Activated CD4-positive, alpha-beta T cell treated with anti-CD3 and anti-CD28 coated beads, Interleukin-2, amount 10 ng/mL, durations not matched to agents 24 days and 14 days (primary cell): ENCODE measurements at places on chromosomes 4 and X. TPM values are rescaled to one million over a fixed set of nuclear protein-coding genes. Genes with fewer than 3 reads are reported as not detected.

GRCh38 chr4:113397114-113397701 lies 347.8 kb downstream of the ANK2 start:
- DNase-seq: no peak

Gene DCLK2
- not detected in 2 replicates for total RNA-seq

Gene TIGD2
- total RNA-seq: 2.6 and 3.5 TPM in 2 replicates

- DNase-seq: peak; percentile 66
Observed at GRCh38 chr4:38757945-38758600, 24.7 kb downstream of the TLR10 start.

GRCh38 chr4:182486881-182487280 lies 243.7 kb downstream of the TENM3 start:
- DNase-seq: no peak

DNA sequence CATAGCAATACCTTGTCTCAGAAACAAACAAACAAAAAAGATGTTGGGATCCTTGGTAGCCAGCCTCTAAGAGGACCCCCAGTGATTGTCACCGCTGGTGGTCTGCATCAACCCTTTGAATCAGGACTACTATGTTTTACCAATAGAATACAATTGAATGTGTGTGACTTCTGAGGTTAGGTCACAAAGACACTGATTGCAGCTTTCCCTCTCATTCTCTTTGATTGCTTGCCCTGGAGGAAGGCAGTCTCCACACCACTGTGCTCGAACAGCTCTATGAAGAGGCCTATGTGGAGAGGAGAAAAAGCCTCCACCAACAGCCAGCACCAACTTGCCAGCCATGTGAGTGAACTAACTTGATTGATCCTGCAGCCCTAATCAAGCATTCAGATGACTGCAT lies 2.8 kb upstream of the SMIM14 start:
- no peak for DNase-seq

GRCh38 chrX:45660477-45660876 lies 459.8 kb upstream of the DIPK2B start:
- DNase-seq: no peak

Gene USP17L28
- total RNA-seq: not detected in 2 replicates

GRCh38 chr4:102687982-102688433 lies 72.8 kb downstream of the MANBA start:
- no peak for DNase-seq

Gene MAGEB17
- total RNA-seq: not detected in 2 replicates

DNA sequence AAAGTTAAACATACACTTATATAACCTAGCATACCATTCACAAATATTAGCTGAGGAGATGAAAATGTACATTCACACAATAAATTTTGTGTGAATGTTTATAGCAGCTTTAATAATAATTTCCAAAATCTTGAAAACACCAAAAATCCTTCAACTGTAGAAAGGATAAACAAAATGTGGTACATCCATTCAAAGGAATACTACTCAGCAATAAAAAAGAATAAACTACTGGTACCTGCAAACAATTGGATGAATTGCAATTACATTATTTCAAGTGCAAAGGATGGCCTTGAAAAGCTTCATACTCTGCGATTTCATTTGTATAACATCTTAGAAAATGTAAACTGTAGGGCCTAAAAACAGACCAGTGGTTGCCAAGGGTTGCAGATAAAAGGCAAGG lies 11.7 kb upstream of the RPS6KA6 start:
- DNase-seq: no peak

Gene ATP2B3
- total RNA-seq: not detected in 2 replicates

DNA sequence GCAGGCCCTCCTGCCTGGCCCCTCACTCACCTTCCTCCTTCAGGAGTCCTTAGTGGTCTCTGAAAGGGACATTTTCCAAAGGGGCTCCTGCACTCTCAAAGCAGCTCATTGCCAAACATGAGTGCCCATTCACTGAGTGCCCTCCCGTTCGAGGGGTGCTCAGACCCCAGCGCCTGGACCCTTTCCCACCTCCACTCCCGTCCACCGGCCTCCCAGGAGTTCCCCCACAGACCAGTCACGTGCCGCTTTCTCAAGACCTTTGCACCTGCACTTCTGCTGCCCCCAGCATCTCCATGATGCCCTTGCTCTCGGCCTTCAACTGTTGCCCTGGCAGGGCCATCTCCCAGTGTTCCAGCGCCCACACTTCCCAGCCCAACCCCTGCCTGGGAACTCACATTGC lies 89.5 kb downstream of the ADRA2C start:
- DNase-seq: no peak

Gene SLC2A9
- total RNA-seq: 1.6 and 2.4 TPM in 2 replicates

- peak; percentile 46 for DNase-seq
Observed at GRCh38 chr4:2093265-2093664, 34.1 kb downstream of the NAT8L start.

GRCh38 chr4:169440446-169440845 lies 169.7 kb upstream of the SH3RF1 start:
- DNase-seq: no peak

- no peak for DNase-seq
Observed at GRCh38 chr4:7845493-7846128, 94.0 kb downstream of the AFAP1 start.

DNA sequence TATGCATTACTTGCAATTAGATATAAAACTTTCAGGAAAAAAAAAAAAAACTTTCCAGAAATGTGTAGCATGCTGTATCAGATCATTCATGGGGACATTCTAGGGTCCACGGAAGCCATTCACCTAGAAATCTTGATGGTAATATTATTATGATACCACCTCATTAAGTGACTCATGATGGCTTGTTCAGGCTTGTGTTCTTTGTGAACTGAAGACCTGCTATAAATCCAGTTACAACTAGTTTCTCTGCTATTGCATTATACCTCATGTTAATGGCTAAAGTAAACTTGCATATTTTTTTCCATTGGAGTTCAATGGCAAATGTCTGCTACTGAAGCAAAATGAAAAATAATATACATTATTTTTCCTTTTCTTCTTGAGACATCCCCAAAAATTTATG lies 35.3 kb upstream of the PTPN13 start:
- DNase-seq: no peak

GRCh38 chr4:122606364-122607043 lies 14.4 kb downstream of the IL21 start:
- DNase-seq: peak; percentile 48

Gene SLC6A14
- total RNA-seq: not detected in 2 replicates

Gene SAGE1
- total RNA-seq: not detected in 2 replicates

Gene FAM199X
- 10.1 and 10.7 TPM in 2 replicates for total RNA-seq

Gene RGN
- not detected in 2 replicates for total RNA-seq

Gene CXCL3
- not detected in 2 replicates for total RNA-seq

- DNase-seq: peak; percentile 58
Observed at GRCh38 chr4:186726426-186727168, 2.9 kb upstream of the FAT1 start.

GRCh38 chrX:39479856-39480255 lies 617.9 kb downstream of the BCOR start:
- no peak for DNase-seq

- DNase-seq: no peak
Observed at GRCh38 chr4:149801416-149801815, 14.2 kb downstream of the IQCM start.

Gene F9
- not detected in 2 replicates for total RNA-seq

DNA sequence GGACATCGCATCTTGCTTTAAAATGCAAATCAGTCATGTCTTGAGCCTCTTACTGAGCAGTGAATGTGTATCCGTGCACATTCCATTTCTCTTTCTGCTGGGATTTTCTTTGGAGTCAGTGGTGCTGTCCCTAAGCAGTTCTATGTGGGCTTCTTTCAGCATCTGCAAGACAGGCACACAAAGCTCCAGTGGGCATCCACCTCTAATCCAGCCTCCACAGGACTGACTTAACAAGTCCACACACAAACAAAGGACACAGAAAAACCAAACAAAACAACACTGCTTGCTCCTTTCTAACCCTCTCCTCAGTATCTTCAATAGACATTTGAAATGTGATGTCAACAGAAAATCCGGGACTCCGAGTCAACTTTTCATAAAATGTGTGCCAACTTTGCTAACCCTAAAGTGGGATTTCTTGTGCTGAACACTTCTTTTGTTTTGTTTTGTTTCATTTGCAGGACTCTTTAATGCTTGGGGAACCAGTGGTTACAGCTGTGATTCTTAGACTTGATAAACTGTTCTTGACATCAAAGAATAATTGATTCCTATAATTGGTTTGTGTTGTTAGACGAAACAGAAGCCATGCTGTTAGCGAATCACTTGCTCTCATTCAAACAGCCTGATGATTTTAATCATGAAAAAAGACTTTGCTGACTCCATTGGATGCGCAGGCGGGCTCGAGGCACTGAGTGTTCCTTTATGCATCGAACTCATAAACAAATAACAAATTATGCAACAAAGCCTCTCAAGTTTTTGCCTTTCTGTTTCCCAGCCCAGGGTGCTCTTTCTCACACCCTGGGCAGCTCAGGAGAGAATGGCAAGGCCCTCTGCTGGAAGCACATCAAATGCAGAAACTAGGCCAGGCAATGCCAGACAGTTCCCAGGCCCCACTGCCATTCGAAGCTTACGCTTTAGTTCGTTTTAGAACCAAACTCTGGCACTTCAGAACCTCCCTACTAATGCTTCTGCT lies 20.1 kb downstream of the ETNPPL start:
- no peak for DNase-seq

DNA sequence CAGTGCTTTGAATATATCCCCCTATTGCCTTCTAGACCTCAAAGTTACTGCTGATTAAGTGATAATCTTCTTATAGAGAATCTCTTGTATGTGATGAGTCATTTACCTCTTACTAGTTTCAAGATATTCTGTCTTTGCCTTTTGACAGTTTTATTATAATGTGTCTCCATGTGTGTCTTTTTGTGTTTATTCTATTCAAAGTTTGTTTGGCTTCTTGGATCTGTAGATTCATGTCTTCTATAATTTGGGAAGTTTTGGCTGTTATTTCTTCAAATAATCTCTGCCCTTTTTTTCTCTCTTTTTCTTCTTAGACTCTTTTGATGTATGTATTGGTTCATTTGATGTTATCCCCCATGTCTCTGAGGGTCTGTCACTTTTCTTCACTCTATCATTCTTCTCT lies 915.7 kb upstream of the GRIA3 start:
- DNase-seq: no peak

Gene SLC6A8
- total RNA-seq: 3.5 TPM in 2 replicates

Gene MAGEC2
- not detected in 2 replicates for total RNA-seq

Gene C4orf36
- total RNA-seq: not detected in 2 replicates

Gene PPP2R2C
- total RNA-seq: not detected in 2 replicates

Gene PASD1
- not detected in 2 replicates for total RNA-seq

DNA sequence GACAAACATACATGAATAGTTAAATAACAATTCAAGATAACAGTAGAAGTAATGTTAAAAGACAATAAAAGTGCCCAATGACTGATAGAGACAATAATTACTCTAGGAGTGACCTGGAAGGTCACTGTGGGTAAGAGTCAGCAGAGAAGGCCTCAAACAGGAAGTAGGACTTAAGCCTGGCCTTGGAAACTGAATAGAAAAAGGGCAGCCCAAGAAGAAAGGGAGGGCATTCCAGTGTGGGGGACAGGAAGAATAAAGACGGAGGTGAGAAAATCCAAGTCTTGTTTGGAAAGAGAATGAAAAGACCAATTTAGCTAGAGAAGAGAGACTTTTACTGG lies 6.0 kb downstream of the P2RY4 start:
- DNase-seq: no peak

Gene CPZ
- not detected in 2 replicates for total RNA-seq

Gene MAGEC3
- total RNA-seq: not detected in 2 replicates

DNA sequence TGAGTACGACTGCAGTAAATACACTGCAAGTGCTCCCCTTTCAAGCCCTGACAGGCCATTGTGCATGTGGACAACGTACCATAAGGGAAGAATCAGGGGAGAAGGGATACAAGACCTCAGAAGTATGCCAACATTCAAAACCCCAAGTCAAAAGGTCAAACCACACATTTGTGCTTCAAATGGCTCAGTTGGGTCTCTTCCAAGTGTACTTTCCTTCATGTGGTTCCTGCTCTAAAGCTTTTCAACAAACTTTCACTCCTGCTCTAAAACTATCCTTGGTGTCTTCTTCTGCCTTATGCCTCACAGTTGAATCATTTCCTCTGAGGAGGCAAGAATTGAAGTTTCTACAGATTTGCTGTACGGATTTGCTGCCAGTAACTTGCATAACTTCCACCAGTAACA lies 305.7 kb upstream of the SLIT2 start:
- DNase-seq: no peak

Gene FABP2
- not detected in 2 replicates for total RNA-seq

GRCh38 chr4:42906891-42907759 lies 14.6 kb downstream of the GRXCR1 start:
- DNase-seq: no peak

Gene ZNF157
- total RNA-seq: 0.31 and 0.40 TPM in 2 replicates

GRCh38 chr4:131348263-131348662 lies 1800.8 kb upstream of the PCDH10 start:
- no peak for DNase-seq

DNA sequence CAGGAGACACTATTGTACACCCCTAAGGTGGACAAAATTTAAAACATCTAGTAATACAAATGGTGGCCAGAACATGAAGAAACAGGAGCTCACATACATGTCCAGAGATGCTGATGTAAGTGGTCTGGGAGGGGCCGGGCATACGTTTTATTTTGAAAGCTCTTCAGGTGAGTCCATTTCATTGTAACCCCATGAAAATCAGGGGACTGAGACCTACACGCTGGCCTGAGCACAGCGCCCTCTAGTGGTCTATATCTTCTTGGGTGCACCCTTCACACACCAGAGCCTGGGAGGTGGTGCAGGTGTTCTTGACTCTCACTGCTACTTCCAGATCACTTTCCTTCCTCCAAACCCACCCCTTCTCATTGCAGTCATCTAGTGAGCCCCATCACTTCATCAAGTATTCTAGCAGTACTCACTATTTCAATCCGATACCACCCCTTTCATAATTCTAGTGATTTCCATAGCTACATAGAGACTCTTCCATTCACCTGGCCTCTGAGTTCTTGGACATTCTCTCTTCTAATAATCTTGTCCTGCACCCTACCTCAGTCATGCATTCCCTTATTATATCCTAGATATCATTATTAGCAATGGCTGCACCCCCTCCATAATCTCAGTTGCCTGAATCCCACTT lies 4.3 kb upstream of the TLR6 start:
- peak; percentile 89 for DNase-seq

Gene TMSB15A
- 0.31 TPM in 1 of 2 replicates, not detected in the other for total RNA-seq

GRCh38 chr4:98524230-98524629 lies 134.2 kb downstream of the TSPAN5 start:
- DNase-seq: no peak

DNA sequence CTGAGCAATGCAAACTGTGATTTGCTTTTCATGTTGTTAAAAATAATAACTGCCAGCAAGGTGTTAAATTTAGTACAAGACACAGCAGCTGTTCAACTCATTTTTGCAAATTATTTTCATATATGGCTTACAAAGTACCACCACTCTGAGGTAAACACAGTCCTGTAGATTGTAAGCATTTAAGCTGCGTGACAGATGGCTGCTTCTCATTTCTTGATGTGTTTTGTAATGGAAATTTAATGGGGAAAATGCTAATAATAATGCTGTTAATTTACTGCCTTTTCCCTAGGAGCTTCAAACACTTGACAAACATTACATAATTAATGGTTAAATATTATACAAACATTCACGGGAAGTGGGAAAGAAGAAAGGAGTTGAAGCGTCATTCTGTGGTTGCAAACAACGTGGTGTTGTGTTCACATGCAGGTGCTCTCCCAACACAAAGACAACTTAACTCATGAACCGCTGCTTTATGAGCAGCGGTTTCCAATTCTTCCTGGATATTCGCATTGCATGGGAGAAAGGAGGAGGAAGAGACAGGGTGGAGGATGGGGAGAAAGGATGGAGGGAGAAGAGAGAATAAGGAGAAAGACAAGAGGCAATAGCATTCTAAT lies 236.8 kb upstream of the VCX start:
- no peak for DNase-seq

- DNase-seq: no peak
Observed at GRCh38 chr4:156280686-156281085, 327.0 kb upstream of the CTSO start.

GRCh38 chr4:110484767-110485166 lies 8.8 kb downstream of the ENPEP start:
- no peak for DNase-seq
